GM04503 (cell line): ENCODE measurements at places on chromosomes 3 and 15.

- DNase-seq: no peak
Measured at GRCh38 chr3:47611576-47611975, 32.9 kb upstream of the CSPG5 start.

DNA sequence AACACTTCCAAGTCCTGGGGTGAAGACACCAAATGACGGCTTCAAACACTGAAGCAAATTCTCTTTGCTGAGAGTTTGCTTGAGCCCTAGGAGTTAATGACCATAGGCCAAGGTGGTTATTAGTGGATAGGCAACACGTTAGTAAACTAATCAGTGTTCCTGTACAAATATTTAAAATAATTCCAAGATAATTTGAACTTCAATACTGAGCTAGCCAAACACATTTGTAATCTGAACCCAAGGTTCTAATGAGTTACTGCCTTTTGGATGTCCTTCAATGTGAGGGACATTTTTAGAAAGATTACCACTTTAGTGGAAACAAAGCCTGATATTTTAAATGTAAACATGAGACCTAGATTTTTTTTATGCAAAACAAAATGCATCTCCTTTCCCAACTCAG, 94.6 kb downstream of the THRB start:
- DNase-seq: no peak

GRCh38 chr15:32030795-32031194, 480 bp downstream of the CHRNA7 start:
- DNase-seq: no peak

GRCh38 chr3:196192036-196192523, 19.1 kb downstream of the ZDHHC19 start:
- no peak for DNase-seq

DNA sequence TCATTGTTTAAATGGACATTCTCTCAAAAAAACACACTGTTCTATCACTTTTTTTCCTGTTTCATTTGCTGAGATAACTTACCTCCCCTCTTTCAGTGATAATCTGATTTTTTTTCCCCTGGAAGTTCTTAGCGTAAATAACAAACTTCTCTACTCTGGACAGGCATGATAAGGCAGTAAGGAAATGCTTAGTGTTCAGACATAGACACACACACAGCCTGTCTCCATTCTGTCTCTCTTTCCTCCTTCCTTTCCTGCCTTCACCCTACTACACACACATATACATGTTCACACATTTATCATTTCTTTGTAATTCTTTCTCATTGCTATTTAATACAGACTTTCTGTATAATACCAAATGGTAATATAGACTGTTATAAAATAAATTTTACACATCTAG, 470.8 kb upstream of the ROBO1 start:
- no peak for DNase-seq

DNA sequence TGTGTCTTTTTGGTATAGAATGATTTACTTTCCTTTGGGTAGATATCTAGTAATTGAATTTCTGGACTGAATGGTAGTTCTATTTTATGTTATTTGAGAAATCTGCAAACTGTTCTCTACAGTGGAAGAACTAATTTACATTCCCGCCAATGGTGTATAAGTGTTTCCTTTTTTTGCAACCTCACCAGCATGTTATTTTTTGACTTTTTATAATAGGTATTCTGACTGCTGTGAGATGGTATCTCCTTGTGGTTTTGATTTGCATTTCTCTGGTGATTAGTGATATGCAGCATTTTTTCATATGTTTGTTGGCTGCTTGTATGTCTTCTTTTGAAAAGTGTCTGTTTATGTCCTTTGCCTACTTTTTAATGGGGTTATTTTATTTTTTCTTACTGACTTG, 607.2 kb downstream of the OTOL1 start:
- DNase-seq: no peak
